ENCODE measurements at places on chromosomes 7 and 10.

GRCh38 chr7:129950933-129951225 is 1.9 kb downstream of the UBE2H start:
- DNase-seq = no peak

GRCh38 chr10:131127138-131127589 is 184.4 kb downstream of the TCERG1L start:
- DNase-seq = no peak

DNA sequence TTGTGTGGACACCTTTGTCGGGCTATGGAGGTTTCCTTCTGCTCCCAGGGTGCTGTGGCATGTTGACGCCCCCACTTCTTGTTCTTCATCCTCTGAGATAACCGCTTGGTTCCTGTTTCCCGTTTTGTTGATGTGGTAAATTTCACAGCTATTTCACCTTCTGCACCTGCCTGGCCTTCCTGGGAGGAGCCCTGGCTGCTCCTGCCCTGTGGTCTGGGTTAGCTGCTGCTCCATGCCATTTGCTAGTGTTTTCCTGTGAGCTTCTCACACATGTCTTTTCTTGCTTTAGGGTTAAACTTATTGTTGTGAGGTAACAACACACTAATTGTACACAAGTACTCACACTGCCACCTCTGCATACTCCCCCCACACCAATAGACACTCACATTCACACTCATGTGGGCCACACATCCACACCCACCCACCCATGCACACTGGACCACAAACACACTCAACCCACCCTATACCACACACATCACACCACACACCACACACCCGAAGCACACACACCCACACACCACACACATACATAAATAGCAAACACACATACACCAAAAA is 46.5 kb upstream of the MSMB start:
- no peak for DNase-seq

GRCh38 chr7:112120696-112121217 is 85.4 kb downstream of the DOCK4 start:
- no peak for DNase-seq

DNA sequence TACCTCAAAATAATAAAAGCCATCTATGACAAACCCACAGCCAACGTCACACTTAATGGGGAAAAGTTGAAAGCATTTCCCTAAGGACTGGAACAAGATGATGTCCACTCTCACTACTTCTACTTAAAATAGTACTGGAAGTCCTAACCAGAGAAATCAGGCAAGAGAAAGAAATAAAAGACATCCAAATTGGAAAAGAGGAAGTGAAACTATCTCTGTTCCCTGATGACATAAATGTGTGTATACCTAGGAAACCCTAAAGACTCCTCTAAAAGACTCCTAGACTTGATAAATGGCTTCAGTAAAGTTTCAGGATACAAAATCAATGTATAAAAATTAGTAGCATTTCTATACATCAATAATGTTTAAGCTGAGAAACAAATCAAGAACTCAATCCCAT is 314.1 kb downstream of the WDR37 start:
- DNase-seq = no peak

- no peak for DNase-seq
Measured at GRCh38 chr10:7085147-7085912, 325.5 kb downstream of the SFMBT2 start.

- no peak for DNase-seq
Measured at GRCh38 chr7:89500084-89500483, 654.2 kb upstream of the STEAP1 start.

DNA sequence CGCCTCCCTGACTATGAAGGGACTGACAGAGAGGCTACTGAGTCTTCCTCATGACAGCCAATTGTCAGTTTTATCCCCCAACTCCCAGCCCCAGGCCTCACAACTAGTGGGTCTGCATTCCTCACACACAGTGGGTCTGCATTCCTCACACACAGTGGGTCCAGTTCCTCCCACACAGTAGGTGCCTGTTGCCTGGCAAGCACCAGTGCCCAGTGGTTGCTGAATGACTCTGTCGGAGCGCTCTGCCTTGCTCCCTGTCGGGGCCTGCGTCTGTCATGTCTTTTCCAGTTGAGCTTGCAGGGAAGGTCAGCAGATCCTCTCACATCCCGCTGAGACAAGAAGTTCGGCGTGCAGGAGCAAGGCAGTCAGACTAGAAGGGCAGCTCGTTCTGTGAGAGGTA is 590.0 kb upstream of the MKI67 start:
- no peak for DNase-seq

GRCh38 chr7:27501001-27501400 is 161.7 kb downstream of the HIBADH start:
- no peak for DNase-seq

DNA sequence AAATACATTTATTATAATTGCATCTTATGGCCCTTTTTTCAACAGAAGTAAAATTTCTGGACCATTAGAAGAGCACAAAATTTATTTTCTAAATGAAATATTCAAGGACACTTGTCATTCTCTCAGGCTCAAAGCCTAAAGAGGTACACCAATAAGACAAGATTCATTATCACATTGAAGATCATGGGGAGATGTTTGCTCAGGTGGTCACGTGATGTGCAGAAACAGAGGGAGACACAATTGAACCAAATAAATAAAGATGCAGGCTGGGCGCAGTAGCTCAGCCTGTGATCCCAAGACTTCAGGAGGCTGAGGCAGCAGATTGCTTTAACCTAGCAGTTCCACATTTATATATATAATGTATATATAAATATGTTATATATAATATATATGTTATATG is 53.2 kb upstream of the TMEM254 start:
- no peak for DNase-seq

DNA sequence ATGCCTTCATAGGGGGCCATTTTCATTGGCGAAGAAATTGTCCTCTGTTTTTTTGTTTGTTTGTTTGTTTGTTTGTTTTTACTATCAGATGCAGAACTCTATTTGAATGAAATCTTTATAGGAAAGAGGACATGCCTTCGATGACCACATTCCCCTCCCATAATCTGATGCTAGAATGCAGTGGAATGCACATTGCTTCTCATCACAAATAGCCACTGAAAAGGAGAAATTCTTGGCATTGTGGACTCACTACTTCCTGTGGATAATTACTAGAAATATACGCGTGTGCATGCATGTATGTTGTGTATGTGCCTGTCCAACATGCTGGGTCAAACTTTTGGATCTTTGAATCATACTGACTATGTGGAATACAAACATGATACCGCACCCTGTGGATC is 70.5 kb upstream of the SFMBT2 start:
- no peak for DNase-seq

GRCh38 chr7:44335184-44335583 is 9.8 kb upstream of the CAMK2B start:
- DNase-seq = no peak

DNA sequence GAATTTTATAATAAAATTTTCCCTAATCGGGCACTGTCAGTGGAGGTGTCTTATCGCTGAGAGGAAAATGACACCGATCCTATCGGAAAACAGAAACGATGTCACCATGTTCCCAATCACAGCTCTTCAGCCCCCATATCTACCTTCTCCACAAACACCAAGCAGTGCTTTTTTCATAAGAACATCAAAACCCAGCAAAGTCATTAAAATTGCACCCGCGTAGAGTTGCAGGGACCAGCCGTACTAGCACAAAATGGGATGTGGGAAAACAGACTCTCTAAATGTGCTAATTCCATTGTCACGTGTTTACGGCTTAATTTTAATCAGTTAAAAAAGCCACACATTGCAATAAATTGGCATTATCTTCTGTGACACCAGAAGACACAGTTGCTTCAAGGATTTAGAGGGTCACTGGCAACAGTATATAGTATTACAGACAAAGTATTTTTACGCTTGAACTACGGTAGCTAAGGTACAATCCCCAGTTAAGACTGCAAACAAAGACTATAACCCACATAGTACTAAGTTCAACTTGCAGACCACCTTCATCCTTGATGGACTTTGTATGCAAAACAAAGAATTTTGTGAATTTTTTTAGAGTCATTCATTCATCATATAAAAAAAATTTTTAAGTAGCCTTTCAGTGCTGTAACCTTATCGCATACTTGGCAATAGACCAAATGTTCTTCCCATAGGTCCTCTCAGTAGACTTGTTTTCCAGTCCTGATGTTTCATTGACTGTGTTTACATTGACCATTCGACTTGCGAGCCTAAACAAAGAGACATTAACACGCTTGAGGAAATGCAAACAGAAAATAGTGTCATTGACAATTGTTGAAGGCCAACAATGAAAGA is 116.0 kb downstream of the VTI1A start:
- peak; percentile 97 for DNase-seq

- DNase-seq = no peak
Measured at GRCh38 chr7:95209276-95209675, 115.1 kb downstream of the PON1 start.

- DNase-seq = peak; percentile 56
Measured at GRCh38 chr10:112375721-112376395, 1.9 kb downstream of the ACSL5 start.

DNA sequence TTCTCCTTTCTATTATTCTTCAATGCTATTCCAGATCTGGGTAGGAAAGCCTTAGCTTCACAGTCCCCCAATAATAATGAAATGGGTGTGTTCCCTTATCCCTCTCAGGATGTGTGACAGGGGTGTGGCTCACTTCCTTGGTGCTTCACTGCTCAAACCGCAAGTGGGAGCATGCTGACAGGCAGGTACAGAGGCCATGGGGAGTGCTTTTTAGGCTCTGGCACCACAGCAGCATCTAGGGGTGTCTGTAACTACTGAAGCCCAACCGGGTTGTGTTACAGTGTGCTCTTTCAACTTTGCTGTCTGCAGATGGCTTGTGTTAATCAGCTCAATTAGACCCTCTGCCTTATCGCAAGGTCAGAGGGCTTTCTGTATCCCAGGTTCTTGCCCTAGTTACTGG is 79.4 kb upstream of the CYP2C9 start:
- DNase-seq = no peak

GRCh38 chr10:17249820-17250219 is 21.8 kb downstream of the VIM start:
- no peak for DNase-seq

GRCh38 chr10:97648562-97649404 is 8.3 kb downstream of the PI4K2A start:
- peak; percentile 68 for DNase-seq

GRCh38 chr7:46032942-46033341 is 111.9 kb upstream of the IGFBP3 start:
- DNase-seq = no peak

DNA sequence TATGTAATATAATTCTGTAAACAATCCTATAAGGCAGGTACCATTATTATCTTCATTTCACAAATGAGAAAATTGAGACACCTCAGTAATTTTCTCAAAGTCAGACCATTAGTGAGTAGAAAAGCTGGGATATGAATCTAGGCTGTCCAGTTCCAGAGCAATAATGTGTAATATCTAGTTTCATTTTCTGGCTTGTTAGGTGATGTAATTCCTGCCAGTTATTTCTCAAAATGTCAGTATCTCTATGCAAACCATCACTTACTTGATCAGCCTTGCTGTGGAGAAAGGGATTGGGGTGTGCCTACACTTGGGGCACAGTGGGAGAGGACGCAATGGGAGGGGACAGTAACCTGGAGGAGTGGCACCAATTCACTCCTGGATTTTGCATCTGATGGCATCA is 157.5 kb downstream of the LYZL1 start:
- no peak for DNase-seq

- peak; percentile 36 for DNase-seq
Measured at GRCh38 chr7:122803323-122803722, 82.9 kb downstream of the CADPS2 start.

- peak; percentile 76 for DNase-seq
Measured at GRCh38 chr10:100183481-100183880, 2.3 kb downstream of the ERLIN1 start.

GRCh38 chr7:79216236-79216635 is 237.2 kb downstream of the MAGI2 start:
- no peak for DNase-seq

GRCh38 chr7:23443974-23444373 is 26.3 kb downstream of the IGF2BP3 start:
- DNase-seq = no peak

DNA sequence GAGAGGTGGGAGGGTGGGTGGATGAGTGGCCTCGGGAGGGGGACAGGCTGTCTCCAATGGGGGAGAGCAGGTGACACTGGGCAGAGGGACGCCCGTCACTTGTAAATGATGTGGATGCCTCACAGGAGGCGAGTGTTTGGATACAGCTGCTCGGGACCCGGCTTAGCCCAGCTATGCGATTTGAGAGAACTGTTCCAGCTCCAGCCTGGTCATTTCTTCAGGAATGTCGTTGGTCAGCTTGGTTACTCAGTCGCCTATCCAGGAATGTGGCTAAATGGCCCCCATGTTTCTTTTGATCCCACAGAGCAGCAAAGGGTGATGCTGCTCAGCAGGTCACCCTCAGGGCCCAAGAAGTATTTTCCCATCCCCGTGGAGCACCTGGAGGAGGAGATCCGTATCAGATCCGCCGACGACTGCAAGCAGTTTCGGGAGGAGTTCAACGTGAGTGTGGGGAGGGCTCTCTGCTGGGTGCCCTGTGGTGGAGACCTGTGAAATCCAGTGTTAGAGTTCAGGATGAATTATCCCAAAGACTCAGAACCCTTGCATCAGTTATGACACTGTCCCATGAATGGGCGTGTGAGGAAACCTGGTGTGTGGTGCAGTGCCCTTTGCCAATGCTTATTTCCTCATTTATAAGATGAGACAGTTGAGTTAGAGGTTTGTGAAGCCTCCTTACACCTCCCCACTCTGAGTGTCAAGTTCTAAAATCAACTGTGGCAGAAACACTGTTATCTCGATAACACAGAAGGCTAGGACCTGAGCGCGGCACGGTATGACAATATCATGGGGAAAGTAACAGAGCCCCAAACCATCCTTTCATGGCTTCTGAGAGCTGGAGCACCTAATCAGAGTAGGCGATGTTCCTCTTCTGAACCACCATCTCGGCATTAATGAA is 76.8 kb downstream of the MKI67 start:
- no peak for DNase-seq

- DNase-seq = peak; percentile 4
Measured at GRCh38 chr7:122532406-122533269, 166.3 kb downstream of the RNF133 start.

- peak; percentile 91 for DNase-seq
Measured at GRCh38 chr10:72331575-72332422, 22.9 kb downstream of the DNAJB12 start.

All from HepG2 (cell line).